CMK (cell line): ENCODE measurements at places on chromosomes 1 and 21.

DNA sequence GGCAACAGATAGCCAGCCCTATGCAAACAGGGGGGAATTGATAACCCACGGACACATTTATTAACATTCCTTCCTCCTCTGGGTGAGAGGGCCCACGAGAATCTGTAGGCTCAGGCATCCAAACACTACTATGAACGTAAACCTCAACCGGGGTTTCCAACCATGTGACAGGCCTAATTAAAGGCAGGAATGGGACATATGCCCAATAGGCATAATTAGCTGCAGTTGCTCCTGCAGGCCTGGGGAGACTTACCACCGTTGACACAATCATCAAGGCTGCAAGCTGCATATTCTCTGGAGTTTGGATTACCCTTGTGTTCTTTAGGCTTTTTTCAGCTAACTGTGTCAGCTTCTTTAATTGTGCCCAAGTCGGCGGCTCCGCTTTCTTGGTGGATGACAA is 22.2 kb upstream of the GBP1 start:
- DNase-seq = no peak

GRCh38 chr1:225454733-225455132 is 26.9 kb upstream of the LBR start:
- DNase-seq = no peak

DNA sequence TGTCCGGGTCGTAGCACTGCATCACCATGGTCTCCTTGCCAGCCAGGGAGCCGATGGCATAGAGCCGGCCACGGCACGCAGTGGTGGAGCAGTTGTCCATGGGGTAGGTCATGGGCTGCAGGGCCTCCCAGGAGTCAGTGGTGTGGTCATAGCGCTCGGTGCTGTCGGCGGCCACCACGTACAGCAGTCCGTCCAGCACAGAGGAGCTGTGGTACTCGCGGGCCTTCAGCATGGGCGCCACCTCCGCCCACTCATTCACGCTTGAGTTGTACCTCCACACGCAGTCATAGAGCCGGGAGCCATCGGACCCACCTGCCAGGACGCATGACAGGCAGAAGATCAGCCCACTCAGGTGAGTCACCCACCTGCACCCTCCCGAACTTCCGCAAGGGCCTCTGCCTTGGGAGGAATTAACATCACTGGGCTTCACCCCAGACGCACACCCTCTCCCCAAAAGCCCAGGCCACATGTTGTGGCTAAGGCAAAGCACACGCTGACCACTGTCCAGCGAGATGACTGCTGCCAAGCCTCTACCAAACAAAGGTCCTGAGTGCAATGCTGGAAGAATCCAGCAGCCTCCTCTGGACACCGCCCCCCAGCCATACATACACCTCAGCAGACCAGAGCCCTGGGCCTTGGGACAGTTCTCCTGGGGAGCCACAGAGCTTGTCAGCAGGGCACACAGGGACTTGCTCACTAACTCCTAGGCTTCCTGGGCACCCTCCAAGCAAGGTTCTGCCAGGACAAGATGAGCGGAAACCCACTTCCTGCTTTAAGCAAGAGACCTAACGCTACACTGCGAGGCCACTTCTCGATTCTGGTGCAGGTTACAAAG is 3.3 kb downstream of the KLHL21 start:
- no peak for DNase-seq

DNA sequence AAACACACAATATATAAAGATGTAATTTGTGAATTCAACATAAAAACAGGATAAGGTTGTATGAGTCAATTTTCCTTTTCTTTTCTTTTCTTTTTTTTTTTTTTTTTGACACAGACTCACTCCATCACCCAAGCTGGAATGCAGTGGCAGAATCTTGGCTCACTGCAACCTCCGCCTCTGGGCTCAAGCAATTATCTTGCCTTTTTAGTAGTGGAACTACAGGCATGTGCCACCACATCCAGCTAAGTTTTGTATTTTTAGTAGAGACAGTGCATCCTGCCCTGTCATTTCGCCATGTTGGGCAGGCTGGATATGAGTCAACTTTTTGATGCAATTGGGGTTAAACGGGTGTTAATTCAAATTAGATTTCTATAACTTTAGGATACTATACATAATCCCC is 10.3 kb upstream of the SPRR2B start:
- DNase-seq = no peak

DNA sequence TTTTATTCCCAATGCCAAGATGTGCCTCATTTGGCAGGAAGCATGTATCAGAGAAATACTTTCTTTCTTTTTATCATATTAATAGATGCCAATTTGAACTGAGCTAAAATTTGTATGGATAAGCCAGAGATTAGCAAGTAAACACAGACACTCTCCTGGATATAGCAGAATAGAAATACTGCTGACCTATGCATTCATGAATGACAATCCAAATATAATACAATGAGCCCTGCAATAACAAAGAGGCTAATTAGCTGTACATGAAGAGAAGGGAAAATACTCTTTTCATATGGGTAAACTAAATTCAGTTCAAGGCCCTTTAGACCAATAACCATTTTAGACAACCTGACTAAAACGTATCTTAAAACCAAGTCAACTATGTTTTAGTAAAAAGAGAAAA is 388.1 kb upstream of the NR5A2 start:
- DNase-seq = no peak

GRCh38 chr1:67674260-67675011 is 10.6 kb upstream of the GADD45A start:
- no peak for DNase-seq

- DNase-seq = no peak
Observed at GRCh38 chr1:232553050-232553754, 76.7 kb downstream of the SIPA1L2 start.

DNA sequence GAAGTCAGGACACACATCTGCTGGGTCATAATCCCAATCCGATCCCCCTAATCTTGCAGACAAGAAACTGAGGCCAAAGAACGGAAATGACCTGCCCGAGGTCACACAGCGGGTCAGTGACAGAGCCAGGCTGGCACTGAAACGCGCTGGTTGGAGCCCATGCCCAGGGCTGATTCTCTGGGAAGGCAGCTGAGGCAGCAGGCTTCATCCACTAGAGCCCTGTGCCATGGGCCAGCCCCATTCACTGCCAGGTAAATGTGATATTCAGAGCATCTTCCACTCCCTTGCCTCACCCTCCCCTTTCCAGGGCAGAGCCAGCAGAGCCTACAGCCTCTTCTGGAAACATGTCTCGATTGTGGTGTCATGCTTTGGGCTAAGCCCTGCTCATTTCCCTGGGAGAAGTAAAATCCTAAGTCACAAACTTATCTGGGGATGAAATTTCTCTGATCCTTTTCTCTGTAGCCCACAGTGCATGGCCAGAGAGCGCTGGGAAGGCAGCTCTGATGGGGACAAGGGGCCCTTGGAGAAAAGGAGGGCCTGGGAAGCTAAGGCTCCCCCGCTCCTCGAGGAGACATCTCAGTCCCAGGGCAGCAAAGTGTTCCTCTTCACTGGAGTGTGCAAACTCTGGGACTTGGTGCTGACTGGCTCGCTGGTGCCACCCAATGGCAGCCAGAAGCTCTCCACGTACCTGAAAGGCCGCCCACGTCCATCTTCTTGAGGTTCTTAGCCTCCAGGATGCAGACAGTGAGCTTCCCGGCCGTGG is 110.4 kb downstream of the SYT2 start:
- peak; percentile 34 for DNase-seq

- DNase-seq = no peak
Observed at GRCh38 chr1:220908757-220909156, 29.5 kb downstream of the HLX start.

GRCh38 chr1:170864238-170864637 is 71.1 kb upstream of the MROH9 start:
- DNase-seq = no peak

- peak; percentile 52 for DNase-seq
Observed at GRCh38 chr1:21865943-21866706, 54.1 kb downstream of the LDLRAD2 start.

GRCh38 chr1:3545363-3546047 is 65.8 kb downstream of the MEGF6 start:
- DNase-seq = no peak

DNA sequence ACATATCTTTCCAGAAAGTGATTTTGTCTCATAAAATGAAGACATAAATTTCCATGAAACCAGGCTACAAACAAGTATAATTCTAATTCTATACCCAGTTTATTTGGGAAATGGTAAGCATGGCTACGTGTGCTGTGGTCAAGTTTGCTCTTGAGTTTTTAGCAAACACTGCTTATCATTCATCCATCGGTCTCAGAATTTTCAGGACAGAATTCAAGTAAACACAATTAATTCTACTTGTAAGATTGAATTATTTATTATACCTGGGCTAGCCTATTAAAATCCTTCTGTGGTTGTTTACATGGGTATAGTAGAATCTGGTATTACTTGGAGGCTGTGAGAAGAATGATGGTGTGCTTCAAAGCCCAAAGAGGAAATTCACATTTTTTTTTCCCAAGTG is 68.3 kb downstream of the CHIA start:
- DNase-seq = no peak

DNA sequence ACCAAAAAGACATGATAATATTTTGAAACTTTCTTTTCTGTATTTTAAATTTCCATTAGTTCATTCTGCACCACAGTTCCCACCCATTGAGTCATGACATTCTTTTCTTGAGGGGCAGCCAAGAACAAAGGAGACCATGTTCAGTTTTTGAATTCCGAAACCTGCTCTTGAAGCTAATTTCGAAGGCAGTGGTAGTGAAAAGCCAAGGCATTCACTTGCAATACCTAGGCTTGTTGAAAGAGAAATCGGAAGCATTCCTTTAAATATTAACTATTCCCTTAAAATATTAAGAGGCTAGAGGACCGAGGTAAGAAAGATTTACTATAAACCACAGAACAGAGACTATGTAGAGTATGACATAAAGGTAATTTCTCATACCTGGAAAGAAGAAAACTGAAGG is 256.3 kb downstream of the ADGRL2 start:
- DNase-seq = no peak

- no peak for DNase-seq
Observed at GRCh38 chr1:44707112-44707881, 23.7 kb downstream of the RNU5D-1 start.

GRCh38 chr1:153577624-153578051 is 12.0 kb upstream of the S100A2 start:
- DNase-seq = no peak

GRCh38 chr1:65955071-65955470 is 162.4 kb downstream of the PDE4B start:
- no peak for DNase-seq

DNA sequence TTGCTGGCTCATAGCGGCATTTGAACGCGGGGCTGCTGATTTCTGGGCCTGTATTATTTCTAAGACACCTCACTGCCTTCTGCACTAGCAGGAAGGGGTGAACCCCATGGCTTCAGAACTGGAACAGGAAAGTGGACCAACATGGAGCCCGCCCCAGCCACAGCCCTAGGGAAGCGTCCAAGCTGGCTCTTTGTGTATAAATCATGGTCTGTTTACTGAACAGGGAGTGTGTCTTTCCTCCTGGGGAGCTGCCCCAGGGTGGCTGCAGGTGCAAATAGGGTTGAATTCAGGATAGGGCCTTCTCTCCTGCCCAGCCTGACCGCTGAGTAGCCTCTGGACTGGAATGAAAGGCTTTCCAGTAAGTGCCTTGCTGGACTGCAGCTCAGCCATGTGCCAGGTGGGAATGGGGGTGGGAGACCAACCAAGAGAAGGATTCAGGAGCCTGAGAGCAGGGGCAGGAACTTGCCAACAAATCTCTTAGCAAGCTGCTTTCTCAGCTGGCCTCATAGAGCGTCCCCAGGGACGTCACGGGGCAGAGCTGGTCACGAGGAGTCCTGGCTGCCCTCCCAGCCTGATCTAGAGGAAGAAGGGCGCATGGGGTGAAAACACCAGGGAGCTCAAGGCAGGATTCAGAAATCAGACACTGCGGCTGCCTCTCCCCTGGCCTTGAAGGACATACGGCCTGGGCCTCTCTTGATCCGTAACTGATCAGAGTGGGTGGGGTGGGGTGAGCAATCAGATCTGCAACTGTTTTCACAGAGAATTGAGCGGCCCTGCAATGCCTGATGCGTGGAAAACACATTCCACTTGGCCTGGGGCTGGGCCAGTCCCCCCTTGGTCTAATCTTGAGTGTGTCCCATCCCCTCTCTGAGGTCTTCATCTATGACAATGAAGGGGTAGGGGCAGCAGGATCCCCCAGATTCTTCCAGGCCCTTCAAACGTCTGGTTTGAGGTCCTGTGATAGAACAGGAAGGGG is 56.5 kb upstream of the SELENON start:
- no peak for DNase-seq

DNA sequence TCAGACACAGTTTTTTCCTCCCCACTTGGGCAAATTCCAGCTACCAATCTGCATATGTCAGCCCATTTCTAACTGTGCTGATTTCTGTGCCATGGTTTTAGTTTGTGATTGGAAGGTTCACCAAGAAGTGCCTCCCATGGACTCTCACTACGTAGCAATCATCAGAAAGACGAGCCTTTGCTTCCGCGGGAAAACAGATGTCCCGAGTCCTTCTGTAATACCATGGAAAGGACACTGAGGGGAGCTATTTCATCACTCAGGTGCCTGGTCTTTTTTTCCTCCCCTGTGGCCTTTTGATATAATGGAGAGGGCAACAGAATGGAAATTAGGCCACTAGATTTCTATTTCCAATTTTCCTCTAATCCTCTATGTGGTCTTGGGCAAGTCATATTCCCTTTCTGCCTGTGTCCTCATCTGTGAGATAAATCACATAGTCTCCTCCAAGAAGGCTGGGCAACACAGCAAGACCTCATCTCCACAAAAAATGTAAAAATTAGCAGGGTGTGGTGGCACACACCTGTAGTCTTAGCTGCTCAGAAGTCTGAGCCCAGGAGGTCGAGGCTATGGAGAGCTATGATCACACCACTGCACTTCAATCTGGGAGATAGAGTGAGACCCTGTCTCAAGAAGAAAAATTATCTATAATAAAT is 24.8 kb downstream of the LEMD1 start:
- DNase-seq = peak; percentile 29

DNA sequence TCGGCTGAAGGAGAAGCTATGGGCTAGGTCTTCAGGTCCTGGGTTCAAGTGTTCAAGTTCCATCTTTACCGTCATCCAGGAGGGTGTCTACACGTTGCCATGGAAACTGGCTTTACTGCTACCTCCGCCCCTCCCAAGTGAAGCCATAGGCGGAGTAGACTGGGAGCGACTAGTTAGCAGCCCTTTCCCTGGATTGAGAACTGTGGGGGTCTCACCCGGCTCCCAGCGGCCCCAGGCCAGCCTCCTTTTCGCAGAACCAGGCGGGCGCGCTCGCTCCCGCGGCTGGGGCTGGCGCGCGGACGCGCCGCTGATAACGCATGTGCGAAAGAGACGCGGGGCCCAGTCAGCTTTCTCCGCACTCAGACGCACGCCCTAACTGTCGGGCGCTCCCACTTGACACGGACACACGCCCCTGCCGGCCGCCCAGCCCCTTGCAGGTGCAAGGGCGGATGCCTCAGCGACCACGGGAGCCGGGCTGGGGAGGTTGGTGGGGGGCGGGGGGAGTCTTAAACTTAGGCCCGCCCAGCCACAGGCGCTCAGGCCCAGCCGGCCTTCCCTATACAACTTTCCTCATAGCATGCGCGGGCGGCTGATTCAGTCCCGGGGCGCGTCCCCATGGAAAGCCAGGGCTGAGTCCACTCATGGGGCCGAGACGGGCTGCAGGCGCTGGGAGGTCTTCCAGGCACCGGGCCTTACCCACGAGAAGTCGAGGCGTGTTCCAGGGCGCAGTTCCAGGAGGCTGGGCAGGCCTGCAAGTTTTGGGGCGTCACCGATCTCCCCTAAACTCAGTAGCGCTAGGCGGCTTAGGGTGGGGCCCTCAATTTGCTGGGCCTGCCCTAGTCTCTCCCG is 7.4 kb downstream of the EFNA4 start:
- DNase-seq = peak; percentile 88
